ENCODE measurements at places on chromosomes 3 and 15.

GRCh38 chr3:133901083-133901482, 5.4 kb upstream of the RAB6B start:
- DNase-seq, result no peak

DNA sequence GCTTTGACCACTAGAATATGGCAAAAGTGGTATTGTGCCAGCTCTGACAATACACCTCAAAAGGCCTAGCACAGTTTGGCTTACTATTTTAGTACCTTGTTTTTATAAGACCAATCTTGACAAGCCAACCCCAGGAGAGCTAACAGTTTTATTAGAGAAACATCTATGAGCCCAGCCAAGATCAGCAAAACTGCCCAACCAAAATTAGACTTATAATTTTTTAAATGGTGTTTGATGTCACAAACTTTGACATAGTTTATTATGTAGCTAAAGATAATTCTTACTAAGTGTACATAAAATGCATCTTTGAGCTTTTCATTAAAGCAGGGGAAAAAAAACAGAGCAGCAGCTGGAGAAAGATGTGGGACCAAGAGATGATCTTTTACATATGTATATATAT, 537.5 kb downstream of the ZPLD1 start:
- no peak for DNase-seq

- no peak for DNase-seq
Observed at GRCh38 chr15:44130778-44131177, 64.3 kb downstream of the FRMD5 start.

DNA sequence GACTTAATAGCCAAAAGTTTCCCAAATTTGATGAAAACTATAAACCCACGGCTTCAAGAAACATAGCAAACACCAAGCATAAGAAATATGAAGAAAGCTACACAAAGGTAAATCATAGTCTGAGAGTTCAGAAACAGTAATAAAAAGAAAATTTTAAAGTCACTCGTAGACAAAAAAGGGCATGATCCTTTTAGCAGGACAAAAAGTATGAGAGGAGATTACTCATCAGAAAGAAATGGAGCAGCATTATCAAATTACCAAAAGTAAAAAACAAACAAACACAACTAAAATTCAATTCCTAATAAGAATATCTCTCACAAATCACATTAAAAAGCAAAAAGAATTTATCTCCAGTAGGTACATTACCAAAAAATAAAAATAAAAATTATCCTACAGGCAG, 279.4 kb upstream of the UBE2E2 start:
- no peak for DNase-seq

DNA sequence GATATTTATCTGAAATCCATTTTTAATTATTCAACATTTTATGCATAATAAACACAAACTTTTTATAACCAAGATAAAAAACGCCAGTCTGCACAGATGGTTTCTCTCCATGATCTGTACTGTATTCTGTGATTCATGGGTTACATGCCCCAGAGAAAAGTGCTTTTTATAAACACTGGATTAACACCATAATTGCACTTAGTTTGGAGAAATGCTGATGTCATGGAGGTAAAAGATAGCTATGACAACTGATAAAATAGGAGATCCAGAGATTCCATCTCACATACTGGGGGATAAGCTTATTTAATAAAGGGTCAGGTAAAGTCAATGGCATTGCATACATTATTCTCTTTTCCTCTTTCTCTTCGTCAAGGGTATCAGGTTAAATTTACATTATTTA, 1460.4 kb upstream of the ALCAM start:
- DNase-seq, result no peak

DNA sequence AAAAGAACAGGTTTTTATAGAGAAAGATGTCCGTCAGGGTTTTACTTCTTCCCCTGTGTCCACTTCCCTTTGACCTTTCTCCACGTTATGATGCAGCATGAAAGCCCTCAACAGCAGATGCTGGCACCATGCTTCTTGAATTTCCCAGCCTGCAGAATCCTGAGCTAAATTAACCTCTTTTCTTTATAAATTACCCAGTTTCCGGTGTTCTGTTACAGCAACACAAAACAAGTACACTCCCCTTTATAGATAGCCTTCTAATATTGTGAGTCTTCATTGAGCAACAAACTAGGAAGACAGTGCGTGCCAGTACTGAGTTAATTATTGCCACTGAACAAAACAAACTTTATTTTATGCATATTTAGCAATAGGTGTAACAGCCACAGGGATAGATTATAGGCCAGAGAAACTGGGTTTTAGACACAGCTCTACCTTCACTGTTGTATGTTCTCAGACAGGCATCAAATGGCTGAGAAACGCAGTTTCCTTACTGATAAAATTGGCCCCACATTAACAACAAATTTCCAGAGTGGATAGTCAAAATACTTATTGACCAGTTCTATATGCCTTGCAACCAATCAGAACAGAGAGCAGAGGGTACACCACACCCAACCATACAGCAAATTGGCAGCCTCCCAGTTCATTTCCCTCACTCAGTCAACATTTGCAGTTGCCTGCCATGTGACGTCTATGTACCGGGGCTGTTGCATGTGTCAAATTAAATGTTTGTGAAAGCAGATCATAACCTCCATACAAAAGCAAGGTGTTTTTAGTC, 14.4 kb upstream of the TBL1XR1 start:
- no peak for DNase-seq

DNA sequence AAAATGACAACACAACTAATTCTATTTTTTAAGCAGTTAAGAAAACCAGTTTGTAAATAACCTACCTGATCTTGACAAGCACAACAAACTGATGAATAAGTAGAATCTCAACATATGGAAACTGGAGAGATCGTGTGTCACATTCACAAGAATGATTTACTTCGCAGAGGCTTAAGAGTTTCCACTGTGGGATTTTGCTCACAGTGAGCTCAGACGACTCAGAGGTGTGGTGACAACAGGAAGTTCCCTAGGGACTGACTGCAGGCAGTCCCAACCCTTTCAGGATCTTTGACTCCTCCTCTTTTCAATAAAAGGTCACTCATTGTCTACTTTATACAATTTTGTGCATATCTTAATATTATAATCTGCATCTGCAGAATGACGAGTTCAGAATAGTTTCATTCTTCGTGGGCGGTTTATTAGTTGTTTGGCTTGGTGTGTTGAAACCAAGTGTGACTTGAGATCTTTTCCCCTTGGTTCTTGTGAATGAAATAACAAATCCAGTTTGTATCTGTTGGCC, at the start of gene LIPH:
LIPH (minus strand) TSS at position 231 of the 520 bp plus-strand sequence; CDS start at position 114, 117 bp downstream.
- DNase-seq, result peak; percentile 22

DNA sequence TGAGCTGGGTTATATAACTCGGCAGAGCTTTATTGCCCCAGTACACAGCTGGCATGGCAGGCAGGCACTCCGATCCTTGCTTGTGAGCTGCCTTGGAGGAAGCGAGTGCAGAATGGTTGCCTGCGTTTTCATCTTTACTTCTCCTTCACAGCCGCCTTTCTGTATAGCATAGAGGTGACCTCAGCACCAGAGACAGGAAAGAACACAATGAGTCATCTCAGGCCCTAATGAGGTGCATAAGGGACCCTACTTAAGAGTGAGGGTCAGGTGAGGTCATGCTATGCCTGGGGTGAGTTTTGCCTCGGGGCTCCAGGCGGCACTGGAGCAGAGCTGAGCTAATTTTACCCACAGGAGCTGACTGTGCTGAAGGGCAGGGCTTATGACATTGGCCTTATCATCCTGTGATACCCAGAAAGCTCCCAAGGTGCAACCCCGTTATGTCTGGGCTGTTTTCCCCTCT, 43.5 kb downstream of the LPP start:
- peak; percentile 24 for DNase-seq

- DNase-seq, result no peak
Observed at GRCh38 chr3:81929697-81930096, 168.3 kb upstream of the GBE1 start.

DNA sequence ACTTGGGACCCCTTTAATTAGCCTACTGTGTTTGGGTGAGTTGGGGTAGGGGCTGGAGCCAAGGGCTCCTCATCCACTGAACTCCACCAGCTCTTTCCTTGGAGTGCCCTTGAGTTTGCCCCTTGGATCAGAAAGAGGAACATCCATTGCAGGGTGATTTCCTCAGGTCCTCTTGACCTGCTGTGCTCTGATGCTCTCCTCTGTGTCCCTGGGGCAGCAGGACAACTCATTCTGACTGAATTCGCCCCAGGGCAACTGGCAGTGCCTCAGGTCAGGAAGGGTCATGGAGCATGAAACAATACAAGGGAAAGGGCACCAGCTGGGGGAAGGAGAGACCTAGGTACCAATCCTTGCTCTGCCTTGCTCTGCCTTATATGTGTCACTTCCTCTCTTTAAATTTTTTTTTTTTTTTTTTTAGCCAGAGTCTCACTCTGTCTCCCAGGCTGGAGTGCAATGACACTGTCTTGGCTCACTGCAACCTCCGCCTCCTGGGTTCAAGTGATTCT, 47.8 kb downstream of the BSN start:
- DNase-seq, result no peak

DNA sequence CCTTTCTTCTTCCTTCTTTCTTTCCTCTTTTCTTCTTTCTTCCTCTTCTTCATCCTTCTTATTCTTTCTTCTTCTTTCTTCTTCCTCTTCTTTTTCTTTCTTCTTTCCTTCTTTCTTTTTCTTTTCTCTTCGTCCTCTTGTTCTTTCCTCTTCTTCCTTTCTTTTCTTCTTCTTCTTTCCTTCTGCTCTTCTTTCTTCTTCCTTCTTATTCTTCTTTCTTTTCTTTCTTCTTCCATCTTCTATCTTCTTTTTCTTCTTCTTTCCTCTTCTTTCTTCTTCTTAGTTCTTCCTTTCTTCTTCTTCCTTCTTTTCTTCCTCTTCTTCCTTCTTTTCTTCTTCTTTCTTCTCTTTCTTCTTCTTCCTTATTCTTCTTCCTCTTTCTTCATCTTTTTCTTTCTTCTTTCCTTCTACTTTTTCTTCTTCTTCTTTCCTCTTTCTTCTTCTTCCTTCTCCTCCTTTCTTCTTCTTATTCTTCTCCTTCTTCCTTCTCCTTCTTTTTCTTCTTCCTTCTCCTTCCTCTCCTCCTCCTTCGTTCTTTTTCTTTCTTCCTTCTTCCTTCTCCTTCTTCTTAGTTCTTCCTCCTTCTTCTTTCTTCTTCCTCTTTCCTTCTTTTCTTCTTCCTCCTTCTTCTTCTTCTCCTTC, 37.8 kb downstream of the SPG21 start:
- DNase-seq, result no peak

- DNase-seq, result no peak
Observed at GRCh38 chr15:85071504-85071903, 89.8 kb downstream of the PDE8A start.

DNA sequence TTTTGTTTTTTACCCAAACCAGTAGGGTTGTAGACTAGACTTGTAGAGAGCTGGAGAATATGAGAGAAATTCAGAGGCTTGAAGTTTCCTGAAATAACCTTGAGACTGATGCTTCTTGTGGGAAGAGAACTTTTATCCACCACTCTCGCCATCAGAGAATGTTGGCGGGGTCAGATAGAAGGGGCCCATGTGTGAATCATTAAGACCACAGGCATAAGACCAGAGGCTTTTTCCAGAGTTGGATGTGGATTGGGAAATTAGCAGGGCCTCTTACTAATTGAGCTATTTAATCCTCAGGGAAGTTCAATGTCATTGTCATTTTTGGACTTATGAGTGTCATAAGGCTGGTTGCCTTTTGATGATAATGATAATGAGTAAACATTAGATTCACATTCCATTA, 246.9 kb upstream of the THRB start:
- DNase-seq, result peak; percentile 47

DNA sequence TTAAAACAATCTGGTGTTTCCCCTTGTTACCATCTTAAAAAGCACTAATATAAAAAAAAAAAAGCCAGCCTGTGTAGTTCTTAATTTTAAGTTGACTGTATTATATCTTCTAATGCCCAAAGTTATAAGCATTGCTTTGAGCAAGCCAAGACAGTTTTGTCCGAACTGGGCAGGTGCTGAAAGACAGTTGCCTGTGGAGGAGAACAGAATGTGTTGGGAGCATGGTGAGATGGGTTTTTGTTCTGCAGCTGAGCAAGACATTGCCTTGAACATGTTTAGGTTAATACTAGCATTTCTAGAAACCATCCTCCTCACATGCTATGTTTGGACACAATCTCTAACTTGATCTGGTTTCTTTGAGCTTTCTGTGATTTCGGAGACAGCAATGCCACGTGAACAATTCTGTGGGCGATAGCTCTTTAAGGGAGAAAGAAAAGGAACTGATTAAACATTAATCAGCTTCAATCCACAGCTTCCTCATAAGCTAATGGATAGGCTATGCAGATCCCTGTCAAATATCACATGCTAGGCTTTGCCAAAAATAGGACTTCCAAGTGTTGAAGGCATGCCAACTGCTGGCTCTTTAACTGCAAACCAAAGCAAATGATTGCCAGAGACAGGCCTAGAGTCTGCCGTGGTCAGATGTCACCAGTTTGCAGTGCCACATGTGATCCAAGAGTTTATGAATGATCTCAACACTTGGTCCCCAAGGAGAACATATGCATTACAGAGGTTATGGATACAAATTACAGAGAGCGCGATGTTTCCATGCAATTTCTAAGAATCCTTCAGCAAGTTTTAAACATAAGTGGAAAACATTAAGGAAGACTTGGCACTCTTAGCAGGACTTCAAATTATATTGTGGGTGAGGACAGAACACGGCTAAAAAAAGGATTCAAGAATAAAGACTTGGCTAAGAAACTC, 428.1 kb downstream of the ROBO2 start:
- DNase-seq, result peak; percentile 51

GRCh38 chr15:37138591-37139215, 38.4 kb upstream of the MEIS2 start:
- DNase-seq, result no peak

- DNase-seq, result no peak
Observed at GRCh38 chr3:25259871-25260270, 168.2 kb upstream of the RARB start.

GRCh38 chr3:71955240-71956068, 170.5 kb upstream of the PROK2 start:
- DNase-seq, result peak; percentile 94

- DNase-seq, result no peak
Observed at GRCh38 chr15:98699591-98700424, 51.5 kb downstream of the IGF1R start.

GRCh38 chr15:90599644-90600043, 69.9 kb downstream of the CRTC3 start:
- no peak for DNase-seq

GRCh38 chr3:58864480-58864879, 185.3 kb downstream of the CFAP20DC start:
- DNase-seq, result no peak

DNA sequence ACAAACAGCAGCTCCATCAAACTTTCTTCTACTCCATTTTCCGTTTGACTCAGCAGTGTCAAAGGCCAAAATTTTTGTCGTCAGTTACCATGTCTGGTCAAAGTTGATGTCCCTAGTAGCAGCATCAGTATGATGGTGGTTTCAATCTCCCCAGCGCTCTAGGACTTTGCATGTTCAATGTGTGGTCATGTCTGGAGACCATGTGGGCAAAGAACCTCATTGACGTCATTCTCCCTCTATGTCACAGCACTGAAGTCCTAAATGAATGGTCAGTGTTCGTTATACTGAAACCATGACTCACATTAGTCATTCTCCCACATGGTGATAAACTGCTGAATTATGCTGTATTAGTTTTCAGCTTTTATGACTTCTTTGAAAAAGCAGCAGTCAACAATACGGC, 23.2 kb downstream of the SHC4 start:
- peak; percentile 96 for DNase-seq

All from fibroblast of skin of right quadriceps (primary cell).